ENCODE measurements at places on chromosomes 6 and 20.

GRCh38 chr6:158283304-158283980 lies 28.8 kb upstream of the TULP4 start:
- no peak for DNase-seq

- no peak for DNase-seq
Measured at GRCh38 chr20:14335052-14335451, 2.4 kb downstream of the FLRT3 start.

- no peak for DNase-seq
Measured at GRCh38 chr6:133894795-133895358, 6.0 kb downstream of the TCF21 start.

GRCh38 chr6:149371154-149371553 lies 28.9 kb upstream of the SUMO4 start:
- DNase-seq: no peak

DNA sequence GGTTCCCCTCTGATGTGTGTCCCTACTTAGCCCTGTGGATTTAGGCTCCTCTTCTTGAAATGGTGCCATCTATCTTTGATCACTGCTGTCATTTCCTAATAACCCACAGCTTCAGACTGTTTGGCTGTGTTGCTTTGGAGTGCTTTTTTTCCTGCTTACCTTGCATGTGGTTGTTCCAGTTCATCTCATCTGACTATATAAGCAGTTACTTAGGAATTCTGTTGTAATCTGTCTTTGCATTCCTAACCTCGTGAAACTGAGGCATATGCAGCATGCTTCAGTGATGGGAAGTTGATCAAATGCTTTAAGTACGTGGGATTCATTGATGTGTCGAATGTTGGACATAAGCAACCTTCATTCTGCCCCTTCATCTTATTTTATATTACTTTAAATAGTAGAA lies 115.8 kb upstream of the FLRT3 start:
- no peak for DNase-seq

GRCh38 chr6:168919470-168920179 lies 334.0 kb downstream of the THBS2 start:
- no peak for DNase-seq

DNA sequence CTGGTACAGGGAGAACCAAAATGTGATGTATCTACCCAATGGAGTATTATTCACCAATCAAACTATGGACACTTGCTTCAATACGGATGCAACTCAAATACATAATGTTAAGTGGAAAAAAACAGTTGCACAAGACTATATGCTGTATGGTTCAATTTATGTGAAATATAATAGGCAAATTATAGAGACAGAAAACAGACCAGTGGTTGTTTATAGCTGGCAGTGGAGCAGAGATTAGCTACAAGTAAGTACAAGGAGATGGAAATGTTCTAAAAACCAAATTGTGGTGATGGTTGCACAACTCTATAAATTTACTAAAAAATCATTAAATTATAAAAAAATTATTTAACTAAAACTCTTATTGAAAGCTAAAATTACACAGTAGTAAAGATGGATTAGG lies 113.2 kb downstream of the PRDM1 start:
- DNase-seq: no peak

DNA sequence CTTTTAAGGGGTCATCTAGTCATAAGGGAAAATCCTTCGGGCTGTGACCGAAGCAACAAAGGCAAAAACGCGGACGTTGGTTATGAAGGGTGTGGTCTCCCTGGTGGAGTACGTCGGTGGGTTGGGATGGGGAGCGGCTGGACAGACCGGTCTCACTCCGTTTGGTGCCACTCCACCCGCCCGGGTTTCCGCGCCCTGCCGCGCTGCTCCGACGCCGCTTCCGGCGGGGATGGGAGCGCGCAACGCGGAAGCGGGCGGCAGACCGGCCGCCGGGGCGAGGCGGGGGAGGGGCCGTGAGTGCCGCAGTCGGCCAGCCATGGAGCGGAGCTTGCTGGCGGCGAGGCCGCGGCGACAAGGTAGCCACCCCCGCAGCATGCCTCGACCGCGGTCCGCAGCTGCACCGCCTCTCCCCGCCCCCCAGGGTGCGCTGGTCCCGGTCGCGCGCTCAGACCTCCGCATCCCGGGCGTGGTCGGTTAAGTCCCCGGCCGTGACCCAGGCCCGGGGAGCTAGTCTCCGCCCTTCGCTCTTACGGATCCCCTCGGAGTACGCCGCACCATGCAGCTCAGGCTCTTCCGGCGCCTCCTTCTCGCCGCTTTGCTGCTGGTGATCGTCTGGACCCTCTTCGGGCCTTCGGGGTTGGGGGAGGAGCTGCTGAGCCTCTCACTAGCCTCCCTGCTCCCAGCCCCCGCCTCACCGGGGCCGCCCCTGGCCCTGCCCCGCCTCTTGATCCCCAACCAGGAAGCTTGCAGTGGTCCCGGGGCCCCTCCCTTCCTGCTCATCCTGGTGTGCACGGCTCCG lies at the start of gene B3GALT4:
B3GALT4 (plus strand) TSS at position 260 of the 799 bp plus-strand sequence; CDS start at position 557, 297 bp downstream.
- peak; percentile 49 for DNase-seq

DNA sequence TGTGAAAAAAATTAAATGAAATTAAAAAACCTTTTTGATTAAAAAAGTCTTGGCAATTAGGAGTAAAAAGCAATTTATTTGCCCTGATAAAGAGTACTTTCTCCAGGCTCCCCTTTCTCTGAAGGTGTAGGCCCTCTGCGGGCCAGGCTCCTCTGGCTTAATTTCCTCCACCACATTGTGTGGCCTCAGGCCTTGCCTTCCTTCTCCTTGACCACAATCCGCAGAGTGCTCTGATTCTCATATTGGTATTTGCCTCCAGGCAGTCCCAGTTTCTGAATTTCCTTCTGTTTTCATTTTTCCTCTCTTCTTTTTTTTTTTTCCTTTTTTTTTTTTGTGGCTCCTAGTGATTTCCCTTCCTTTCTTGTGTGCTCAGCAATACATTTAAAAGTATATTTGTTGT lies 96.4 kb downstream of the AIG1 start:
- no peak for DNase-seq

DNA sequence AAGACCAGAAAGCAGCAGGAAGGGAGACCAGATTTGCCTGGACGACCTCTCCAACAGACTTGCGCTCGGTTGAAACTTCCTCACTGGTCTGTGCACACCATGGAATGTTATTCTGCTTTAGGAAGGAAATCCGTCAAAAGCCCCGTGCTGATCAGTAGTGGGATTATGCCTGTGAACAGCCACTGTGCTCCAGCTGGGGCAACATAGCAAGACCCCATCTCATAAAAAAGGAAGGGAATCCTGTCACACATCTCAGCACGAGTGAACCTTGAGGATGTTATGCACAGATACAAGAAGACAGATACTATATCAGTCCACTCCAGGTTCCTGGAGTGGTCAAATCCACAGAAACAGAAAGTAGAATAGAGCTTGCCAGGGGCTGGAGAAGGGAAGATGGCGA lies 86.9 kb upstream of the FOXC1 start:
- no peak for DNase-seq
